ENCODE measurements at places on chromosomes 4 and X.

DNA sequence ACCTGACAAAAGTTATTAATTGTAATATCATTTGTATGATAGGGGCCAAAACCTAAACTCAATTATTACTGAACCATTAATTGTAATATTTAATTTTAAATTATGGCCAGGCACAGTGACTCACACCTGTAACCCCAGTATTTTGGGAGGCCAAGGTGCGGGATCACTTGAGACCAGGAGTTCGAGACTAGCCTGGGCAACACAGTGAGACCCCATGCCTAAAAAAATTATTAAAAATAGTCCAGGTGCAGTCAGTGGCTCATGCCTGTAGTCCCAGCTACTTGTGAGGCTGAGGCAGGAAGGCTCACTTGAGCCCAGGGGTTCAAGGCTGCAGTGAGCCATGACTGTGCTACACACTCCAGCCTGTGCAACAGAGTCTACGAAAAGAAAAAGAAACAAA is 18.0 kb downstream of the PPAT start:
- no peak for DNase-seq

DNA sequence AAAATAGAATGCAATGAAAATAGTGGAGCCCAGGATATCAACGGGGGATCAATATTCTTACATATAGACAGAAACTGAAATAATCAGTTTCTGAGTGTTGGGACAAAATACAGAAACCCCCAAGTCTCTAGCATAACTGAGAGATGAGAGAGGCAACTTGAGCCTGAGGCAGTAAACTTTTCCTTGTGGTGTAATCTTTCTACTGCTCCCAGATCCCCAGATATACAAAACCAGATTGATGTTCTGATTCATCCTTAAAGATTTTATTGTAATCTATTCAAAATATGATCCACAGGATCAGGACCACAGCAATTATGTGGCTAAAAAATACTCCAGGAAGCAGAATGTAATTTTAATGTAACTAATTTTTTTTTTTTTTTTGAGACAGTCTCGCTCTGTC is 2282.6 kb downstream of the ARAP2 start:
- no peak for DNase-seq

DNA sequence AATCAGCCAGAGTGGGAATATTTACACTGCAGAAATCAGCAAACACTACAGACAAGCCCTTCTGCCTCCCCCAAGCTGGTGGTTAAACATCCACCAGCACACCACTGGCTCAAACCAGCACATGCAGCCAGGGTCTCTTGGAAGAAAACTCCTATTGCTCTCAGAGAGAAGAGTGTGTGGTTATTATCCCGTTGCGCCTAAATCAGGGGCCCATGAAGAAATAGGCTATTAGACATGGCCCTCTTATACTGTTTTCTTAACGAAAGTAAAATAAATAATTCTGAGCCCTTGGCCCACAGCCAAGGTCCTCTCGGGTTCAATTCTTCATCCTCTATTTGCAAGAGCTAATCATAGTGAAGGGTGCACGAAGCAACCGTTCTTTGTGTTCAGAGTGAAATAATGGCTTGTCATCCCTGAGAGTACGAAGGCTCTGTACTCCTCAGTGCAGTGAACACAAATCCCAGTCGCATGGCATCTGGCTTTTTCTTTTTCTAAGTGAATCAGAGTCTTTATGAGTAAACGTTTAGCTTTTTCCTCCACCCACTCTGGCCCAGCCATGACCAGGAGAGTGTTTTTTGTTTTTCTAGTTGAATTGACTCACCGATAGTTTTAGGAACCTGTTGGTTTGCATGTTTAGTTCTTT is 33.4 kb upstream of the RBM47 start:
- no peak for DNase-seq

DNA sequence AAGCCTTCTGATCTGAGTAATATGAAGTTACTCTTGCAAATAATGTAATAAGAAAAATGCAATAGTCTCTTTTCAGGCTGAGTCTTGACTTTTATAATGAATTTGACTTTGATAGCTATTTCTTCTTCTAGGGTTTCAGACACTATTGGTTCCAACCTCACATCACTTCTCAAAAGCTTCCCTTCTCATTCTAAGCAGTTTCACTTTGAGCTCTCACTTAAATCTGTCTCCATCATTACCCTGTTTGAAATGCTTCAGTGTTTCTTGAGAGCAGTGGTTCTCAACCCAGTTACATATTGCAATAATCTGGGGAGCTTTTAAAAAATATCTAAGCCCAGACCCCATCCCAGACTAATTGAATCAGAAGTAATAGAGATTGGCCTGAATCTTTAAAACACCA is 40.5 kb upstream of the BMP2K start:
- DNase-seq = no peak

- DNase-seq = no peak
Measured at GRCh38 chr4:156795727-156796126, 175.9 kb downstream of the PDGFC start.

GRCh38 chrX:153944140-153944799 is at the start of gene RENBP:
Gene RENBP (minus strand): TSS chrX:153944643. CDS start chrX:153944610, 33 bp downstream.
- no peak for DNase-seq

DNA sequence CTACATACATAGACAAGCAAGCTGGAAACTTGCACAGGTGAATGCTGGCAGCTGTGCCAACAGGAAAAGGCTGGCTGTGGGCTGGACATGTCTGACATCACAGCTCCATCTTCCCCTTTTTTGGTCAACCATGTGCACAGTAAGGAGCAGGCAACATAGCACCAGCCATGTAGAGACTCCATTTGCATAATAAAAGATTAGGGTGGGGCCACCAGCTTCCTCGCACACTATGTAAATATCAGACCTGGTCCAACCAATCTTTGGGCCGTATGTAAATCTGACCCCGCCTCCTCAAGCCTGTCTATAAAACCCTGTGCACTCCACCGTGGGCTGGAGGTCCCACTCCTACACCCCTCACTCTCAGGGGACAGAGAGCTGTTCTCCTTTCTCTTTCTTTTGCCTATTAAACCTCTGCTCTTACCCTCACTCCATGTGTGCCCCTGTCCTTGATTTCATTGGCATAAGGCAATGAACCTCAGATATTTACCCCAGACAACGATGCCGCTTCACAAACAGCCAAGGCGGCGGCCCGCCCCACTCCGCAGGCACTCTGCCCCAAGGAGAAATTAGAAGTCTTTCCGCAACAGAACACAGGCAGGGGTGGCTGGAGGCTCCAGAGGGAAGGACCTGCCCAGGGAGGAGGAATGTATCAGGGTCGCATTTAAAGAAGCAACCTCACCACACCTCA is 862.2 kb downstream of the TRIML1 start:
- DNase-seq = no peak

DNA sequence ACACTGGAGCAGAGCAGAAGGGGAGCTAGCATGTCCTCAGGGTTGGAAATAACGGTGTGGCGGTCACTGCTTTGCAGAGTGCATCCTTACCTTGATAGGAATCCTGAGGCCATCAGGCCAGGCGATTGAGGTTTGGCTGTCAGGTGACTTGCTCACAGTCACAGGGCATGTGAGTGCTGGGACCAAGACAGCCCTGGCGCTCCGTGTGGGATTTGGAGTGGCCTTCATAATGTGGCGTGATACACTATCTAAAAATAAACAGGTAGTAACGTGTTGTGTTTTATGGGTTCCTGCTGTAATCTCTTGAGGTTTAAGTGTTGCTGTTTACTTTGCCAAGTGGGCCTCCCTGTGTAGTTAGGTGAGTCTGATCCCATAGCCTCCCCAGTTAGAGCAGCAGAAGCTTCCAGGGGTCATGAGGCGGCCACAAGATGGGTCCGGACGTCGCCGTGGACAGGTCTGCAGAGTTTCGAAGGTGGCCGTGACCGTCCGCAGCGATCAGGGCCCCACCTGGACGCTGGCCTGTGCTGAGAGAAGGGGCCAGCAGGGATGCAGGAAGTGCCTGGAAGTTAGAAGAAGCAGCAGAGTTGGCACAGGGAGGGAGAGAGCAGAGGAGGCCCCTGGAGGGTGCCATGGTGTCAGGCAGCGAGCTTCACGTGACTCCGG is 27.7 kb downstream of the RGS12 start:
- DNase-seq = no peak

DNA sequence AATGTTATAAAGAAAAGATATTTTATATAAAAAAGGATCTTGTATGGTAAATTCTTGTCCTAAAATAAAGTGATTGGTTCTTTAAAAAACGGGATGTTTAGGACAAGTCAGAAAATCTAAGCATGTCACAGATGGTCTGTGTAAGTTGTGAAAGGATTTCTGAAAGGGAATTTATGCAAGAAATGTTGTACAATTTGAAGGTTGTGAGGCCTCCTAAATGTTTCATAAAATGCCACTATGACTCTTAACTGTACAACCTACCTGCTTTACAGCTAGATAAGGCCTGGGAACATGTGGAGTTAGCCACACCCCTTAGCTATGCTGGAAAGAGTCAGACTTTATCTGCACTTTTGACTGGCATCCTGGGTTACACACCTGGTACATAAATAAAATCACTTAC is 951.5 kb upstream of the POU3F4 start:
- DNase-seq = no peak

GRCh38 chrX:48465336-48465933 is 4.6 kb downstream of the SLC38A5 start:
- DNase-seq = no peak
